Central memory CD4-positive, alpha-beta T cell (primary cell): ENCODE measurements at places on chromosomes 3 and 15.

- DNase-seq = no peak
Measured at GRCh38 chr3:159843840-159844730, 144.6 kb upstream of the IL12A start.

DNA sequence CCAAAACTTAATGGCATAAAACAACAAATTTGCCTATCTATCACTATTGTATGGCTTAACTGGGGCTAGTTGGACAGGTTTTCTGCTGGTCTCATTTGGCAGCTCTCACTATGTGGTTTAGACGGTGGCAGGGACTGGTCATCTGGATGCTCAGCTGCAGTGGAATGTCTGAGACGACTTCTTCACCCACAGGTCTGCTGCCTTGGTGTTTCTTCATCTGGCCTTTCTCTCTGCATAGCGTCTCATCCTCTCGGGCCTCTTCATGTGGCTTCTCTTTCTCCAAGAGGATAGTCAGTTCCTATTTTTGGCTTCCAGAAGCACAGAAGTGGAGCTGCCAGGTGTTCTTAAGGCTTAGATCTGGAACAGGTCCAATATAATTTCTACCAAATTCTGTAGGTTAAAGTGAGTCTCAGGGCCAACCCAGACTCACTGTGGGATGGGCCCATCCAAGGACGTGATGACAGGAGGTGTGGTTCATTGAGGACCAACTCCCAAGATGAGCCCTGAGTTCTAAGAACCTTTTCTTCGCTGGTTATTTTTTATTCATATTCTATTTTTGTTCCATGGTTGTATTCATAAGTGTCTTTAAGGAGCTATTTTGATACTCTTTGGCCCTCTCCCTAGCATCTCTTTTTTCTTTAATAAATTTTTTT, 18.6 kb downstream of the UBE2Q2 start:
- DNase-seq = no peak

DNA sequence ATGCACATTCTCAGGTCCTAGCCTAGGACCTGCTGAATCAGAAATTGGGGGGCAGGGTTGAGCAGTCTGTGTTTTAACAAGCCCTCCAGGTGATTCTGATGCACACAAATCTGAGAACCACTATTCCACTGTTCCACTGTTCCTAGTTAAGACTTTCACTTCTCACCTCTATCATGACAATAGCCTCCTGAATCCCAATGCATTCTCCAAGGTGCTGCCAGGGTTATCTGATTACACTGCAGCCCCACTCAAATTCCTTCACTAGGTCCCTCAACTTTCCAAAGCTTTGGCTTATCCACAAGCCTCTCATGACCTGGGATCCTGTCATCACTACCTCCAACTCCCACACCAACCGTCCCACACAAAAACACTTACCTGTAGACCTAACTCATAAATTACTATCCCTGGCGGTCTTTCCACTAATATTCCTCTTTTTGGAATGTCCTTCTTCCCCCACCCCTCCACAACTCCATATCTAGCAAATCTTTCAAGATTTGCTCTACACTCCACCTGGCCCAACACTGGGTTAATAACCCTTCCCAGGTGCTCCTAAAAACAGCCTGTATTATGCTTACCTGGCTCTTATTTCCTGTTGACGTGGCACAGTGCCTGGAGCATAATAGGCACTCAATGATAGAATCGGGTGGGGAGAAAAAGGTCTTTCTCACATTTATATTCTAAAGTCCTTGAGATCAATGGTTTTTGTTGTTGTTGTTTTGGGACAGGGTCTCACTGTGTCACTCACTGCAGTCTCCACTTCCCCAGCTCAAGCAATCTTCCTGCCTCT, 27.2 kb downstream of the TBL1XR1 start:
- no peak for DNase-seq

DNA sequence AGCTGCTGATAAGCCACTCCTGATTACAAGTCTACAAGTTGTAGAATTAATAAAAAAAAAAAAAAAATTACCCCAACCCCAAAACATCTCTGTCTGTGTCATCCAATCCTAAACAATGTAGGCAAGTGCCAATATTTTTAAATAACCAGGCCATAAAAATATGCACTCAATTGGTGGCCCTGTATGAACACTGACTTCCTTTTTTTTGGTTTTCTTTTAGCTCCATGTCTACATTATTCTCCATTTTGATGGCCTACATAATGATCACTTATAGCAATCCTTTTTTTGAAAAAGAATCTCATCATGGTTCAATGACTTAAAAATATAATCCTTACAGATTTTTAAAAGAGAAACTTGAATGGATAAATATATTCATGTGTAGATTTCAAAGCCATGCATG, 72.1 kb downstream of the FOXP1 start:
- no peak for DNase-seq

DNA sequence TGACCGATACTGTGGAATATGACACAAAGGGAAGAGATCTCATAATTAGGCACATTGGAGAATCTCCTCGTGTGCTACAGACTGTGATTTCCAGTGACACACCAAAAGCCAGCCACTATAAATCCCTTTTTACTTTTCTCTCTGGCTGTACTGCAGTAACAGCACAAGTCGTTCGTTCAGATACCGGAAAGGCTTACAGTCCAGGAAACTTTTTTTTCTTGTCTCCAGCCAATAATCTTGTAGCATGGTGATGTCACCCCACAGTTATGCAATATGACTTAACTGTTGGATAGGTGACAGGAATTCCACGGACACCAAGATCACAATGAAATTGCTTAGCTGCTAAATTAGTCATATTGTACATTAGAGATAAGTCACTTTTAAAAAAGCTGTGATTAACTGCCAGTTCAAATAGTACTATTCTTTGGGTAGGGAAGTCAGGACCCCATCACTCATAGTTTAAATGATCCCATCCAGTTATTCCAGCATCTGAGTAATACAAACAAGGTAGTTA, 36.3 kb upstream of the TSC22D2 start:
- no peak for DNase-seq

DNA sequence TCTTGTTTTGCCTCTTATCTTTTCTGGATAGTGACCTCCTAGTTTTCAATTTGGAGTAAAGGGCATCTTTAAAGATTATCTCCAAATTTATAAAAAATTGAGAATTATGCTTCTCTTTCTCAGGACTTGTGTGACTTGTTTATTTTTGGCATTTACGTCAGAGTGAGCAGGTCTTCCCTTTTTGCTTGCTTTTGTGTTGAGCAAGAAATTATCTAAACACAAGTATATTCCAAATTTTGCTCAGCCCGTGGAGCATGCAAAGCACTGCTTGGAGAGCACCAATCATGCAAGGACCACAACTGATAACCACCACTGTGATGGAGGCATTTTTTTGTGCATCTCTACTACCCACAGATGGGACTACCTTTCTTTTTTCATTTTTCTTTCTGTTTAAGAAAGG, 7.1 kb downstream of the SLC25A26 start:
- no peak for DNase-seq

GRCh38 chr3:65144791-65145351, 457.1 kb upstream of the ADAMTS9 start:
- no peak for DNase-seq

GRCh38 chr3:69763458-69763857, 24.2 kb downstream of the MITF start:
- DNase-seq = no peak

- no peak for DNase-seq
Measured at GRCh38 chr3:158804441-158804840, 2.6 kb downstream of the MFSD1 start.

DNA sequence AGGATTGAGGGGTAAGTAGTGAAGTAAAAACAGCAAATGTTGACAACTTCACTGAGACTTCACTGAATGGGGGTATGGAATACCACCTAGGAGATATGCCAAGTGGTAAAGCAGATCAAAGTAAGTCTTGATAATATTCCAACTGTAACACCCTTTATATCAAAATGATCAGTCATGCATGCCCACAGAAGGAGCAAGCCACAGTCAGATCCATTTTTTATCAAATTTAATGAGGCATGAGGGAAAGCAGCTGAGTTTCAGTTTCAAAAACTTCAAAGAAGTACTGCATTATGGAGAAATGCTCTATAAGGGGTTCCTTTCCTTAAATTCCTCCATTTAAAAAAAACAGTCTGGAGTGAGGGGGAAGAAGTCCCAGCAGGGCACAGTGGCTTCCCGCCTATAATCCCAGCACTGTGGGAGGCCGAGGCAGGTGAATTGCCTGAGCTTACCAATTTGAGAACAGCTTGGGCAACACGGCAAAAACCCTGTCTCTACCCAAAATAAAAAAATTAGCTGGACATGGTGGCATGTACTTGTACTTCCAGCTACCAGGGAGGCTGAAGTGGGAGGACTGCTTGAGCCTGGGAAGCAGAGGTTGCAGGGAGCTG, 56.9 kb downstream of the TJP1 start:
- DNase-seq = no peak

GRCh38 chr15:54638666-54639065, 558.1 kb downstream of the RSL24D1 start:
- no peak for DNase-seq

DNA sequence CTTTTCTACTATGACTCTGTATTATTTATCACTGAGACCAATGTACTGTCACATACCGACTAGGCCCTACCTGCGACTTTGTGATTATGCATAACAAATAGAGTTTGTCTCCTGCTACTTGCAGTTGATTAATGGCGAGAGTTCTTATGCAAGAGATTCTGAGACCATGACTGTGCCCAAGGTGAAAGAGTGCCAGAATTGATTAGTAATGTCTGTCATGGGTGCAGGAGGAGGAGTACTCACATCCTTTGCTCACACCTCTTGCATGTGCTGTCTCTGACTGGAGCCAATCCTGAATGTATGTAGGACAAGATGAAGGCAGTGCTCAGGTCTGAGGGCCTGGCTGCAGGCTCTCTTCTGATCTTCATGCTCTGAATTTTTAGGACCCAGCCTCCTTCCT, 260.7 kb downstream of the THSD4 start:
- DNase-seq = no peak

- DNase-seq = peak; percentile 10
Measured at GRCh38 chr3:143443851-143444331, 324.3 kb downstream of the CHST2 start.

- no peak for DNase-seq
Measured at GRCh38 chr3:138687236-138687635, 78.7 kb downstream of the FAIM start.

DNA sequence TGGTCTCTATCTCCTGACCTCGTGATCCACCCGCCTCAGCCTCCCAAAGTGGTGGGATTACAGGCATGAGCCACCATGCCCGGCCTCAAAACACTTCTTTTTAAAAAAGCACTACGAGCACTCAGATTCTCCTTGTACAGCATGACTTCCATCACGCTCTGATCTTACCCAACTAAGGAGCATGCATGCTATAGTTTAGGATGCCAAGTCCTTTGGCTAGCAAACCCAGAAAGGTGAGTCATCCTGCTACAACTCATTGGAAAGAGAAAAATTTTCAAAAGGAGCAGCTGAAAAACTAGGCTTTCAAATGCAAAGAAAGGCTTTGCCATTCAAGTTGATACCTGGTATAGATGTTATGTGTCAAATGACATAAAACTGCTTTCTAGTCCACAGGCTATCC, 70.3 kb upstream of the PRICKLE2 start:
- DNase-seq = no peak

DNA sequence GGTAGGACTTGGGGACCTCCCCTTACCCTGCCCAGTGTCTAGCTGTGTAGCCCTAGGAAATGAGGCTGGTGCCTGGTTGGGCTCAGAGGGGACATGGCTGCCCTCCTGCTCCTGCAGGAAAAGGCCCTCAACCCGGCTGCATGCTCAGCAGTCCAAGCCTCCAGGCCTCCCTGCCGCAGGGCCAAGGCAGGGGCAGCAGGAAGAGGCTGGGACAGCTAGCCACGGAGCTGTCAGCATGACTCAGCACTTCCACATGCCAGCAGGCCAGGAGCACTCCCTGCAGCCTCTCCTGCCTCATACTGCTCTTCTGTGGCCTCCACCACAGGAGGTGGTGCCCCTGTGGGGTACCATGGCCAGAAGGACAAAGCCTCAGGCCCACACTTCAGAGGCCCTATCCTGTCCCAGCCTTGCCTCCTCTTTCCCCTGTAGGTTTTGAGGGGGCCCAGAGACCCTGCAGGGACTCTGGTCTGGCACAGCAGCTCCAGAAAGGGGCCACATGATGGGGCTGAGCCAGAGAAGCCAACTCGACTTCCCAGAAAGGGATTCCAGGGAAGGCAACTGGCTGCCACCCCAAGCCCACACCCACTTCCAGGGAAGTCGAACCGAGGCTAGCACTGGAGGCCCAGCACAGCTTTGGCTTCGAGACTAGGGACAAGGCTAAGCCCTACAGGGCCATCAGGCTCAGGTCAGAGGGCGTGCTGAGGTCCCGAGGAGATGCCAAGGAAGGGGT, 19.5 kb downstream of the TKT start:
- no peak for DNase-seq

GRCh38 chr3:141060327-141060726, 9.2 kb downstream of the SPSB4 start:
- DNase-seq = no peak

DNA sequence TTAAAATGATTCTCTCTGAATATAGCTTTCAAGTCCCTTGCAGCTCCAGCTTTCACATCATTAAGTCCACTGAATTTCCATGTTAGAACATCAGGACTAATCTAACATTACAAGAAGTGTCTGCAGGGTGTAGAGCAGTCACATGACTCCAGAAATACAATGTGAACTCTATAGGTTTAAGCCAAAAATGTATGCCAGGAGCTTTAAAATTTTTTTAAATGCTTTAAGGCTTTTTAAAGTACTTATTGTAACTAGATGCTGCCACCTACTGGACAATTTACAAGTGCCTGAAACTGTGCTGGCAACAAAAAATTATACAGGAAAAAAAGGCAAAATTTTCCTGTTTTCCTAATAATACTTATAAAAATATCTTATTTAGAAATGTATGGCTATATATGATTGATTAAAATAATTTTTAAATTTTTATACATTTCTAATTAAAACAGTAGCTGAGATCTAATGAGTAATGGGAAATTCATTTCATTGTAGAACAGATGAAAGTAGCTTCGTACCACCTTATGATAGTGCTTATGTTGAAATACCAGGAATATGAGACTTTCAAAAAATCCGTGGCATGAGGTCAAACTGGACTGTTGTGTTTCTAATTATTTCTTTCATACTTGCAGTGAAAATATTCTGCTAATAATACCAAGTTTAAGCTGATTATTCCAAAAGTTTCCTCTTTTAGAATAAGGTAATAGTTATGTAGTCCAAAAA, 25.7 kb downstream of the FSIP1 start:
- peak; percentile 40 for DNase-seq

DNA sequence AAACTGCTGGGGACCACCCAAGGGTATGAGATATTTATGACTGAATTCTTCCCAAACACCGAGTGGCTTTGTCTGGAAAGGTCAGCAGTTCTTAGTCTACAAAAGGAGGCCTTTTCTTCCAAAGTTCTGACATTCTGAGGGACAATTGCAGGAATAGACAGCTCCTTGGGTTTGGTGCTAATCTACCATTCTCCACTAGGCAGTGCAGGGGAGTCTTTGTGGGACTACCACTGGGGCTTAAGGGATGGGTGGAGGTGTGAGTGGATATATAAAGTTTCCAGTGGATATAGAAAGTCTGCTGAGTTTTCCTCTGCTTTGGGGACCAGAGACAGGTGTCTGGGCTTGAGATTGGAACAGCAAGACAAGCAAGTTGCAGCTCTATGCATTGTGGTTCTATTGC, 62.7 kb downstream of the EXOG start:
- DNase-seq = no peak

GRCh38 chr3:189839576-189839975, 208.4 kb downstream of the TP63 start:
- no peak for DNase-seq
